ENCODE measurements at places on chromosomes 1 and 21.

- ATAC-seq: no peak
Measured at GRCh38 chr1:37161171-37161570, 126.9 kb upstream of the GRIK3 start.

GRCh38 chr1:8856689-8857412 is 21.6 kb downstream of the ENO1 start:
- ATAC-seq: peak; percentile 10

DNA sequence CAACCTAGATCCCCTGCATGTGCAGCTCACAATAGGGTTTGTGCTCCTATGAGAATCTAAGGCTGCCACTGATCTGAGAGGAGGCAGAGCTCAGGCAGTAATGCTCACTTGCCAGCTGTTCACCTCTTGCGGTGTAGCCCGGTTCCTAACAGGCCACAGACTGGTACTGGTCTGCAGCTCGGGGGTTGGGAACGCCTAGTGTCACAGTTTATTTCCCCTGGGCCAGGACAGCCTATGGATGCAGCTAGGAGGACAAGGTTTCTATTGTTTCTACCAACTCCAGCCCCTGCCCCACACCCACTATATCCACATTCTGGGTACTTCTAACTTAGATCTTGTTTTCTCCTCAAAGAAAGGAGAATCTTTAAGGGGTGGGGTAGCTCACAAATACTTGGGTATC is 58.7 kb upstream of the PRRC2C start:
- no peak for ATAC-seq

DNA sequence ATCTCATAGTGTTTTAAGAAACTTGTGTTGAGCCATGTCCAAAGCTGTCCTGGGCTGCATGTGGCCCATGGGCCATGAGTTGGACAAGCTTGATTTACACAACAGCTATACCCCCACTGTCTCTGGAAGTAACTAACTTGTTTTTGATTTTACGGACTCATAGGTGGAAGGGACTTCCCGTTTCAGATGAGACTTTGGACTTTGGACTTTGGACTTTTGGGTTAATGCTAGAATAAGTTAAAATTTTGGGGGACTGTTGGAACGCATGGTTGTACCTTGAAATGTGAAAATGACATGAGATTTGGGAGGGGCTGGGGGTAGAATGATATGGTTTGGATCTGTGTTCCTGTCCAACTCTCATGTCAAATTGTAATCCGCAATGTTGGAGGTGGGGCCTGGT is 52.6 kb upstream of the ZSWIM5 start:
- ATAC-seq: no peak

- no peak for ATAC-seq
Measured at GRCh38 chr1:65105596-65105995, 42.4 kb upstream of the AK4 start.

DNA sequence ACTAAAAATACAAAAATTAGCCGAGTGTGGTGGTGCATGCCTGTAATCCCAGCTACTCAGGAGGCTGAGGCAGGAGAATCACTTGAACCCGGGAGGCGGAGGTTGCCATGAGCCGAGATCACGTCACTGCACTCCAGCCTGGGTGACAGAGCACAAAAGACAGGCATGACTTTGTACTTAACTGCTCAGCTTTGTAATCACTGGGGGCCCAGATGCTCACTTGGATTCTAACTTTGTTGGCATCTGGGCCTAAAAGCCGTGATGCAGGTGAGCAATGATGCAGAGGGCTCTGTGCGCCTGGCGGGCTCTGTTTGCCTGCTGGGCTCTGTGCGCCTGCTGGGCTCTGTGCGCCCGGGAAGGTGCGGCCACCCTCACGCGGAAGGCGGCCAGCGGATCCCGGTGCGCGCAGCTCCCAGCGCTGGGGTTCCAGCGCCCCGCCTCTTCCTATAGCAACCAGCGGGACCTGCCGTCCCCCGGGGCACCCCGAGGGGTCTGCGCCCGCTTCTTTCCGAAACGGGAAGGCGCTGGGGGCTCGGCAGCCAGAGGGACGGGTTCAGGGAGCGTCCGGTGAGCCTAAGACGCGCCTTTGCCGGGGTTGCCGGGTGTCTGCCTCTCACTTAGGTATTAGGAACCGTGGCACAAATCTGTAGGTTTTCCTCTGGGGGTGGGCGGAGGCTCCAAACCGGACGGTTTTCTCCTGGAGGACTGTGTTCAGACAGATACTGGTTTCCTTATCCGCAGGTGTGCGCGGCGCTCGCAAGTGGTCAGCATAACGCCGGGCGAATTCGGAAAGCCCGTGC is 31.7 kb downstream of the PRMT2 start:
- peak; percentile 48 for ATAC-seq

All from activated T-helper 17 cell treated with anti-CD3 and anti-CD28 coated beads, Interleukin-2, amount 50 U/mL, for 72 hours (primary cell).